Suppressor macrophage treated with lipopolysaccharide for 1 hour (primary cell): ENCODE measurements at places on chromosomes 2 and 18.

- DNase-seq = peak; percentile 53
Observed at GRCh38 chr2:135066710-135067109, 14.6 kb downstream of the RAB3GAP1 start.

DNA sequence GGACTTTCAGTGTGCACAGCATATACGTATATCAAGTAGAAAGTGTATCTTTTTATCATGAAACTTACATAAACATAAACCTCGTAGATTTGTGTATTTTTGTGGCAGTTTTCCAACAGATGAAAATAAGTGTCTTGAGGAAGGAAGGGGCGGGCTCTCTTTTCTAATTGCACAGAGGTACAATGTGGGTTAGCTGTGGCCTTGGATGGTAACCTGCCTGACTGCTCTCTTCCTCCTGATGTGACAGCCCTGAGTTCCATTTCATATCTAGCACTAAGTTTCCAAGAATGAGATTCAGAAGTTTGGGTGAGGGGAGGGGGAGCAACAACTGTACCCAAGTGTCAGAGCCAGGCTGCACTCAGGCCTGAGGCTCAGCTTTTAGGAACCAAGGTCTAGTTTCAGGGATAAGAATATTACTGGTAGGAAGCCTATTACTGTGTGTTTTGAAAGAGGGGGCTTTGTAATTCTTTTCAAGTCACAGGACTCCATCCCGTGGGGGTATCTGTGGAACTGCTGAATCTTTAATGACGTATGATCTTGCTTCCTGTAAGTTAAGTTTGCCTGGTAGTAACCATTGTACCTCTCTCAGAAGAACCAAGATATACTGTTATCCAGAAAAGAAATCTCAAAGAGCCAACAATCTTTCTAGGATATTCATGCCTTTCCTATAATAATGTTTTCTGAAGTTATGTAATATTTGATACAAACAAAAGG is 483.7 kb downstream of the PTPRM start:
- DNase-seq = no peak

- DNase-seq = peak; percentile 2
Observed at GRCh38 chr2:167127135-167127534, 238.9 kb downstream of the XIRP2 start.

DNA sequence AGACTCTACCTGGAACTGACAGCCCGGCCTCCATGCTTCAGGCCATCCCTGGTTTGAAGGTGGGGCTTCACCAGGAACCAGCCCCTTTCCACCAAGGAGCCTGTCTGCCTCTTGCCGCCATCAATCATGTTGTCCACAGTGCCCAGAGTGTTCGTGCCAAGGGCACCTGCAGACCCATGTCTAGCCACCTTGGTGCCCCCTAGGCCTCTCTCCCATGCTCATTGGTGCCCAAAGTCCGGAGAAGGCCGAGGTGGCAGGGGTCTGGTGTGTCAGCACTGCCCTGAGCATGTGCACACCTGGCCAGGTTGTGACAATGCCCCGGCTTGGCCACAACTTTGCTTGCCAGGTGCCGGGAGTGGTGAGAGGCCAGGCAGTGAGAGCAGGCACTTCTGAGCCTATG is 114.8 kb downstream of the COPS8 start:
- no peak for DNase-seq

GRCh38 chr18:64416990-64417389 is 268.1 kb upstream of the LINC00305 start:
- no peak for DNase-seq

GRCh38 chr2:64859312-64860212 is 129.6 kb upstream of the SLC1A4 start:
- DNase-seq = peak; percentile 87

DNA sequence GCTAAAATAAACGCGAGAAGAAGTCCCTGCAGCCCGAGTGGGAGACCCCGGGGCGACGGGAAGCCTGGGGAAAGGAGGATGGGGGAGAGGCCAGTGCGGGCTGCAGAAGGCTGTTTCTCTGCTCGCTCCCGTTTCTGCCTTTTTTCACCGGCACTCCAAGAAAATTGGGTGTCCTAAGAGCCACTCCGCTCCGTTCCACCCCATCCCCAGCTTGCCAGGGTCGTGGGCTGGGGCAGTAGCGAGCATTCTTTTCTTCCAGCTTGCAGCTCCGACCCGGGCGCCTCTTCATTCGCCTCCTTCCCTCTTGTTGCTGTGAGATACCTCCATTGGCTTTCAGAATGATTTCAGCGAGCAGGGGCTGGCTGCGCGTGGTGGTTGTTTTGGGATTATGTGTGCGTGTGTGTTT is 1.1 kb downstream of the HOXD3 start:
- no peak for DNase-seq
